ENCODE measurements at places on chromosomes 5 and 9.

DNA sequence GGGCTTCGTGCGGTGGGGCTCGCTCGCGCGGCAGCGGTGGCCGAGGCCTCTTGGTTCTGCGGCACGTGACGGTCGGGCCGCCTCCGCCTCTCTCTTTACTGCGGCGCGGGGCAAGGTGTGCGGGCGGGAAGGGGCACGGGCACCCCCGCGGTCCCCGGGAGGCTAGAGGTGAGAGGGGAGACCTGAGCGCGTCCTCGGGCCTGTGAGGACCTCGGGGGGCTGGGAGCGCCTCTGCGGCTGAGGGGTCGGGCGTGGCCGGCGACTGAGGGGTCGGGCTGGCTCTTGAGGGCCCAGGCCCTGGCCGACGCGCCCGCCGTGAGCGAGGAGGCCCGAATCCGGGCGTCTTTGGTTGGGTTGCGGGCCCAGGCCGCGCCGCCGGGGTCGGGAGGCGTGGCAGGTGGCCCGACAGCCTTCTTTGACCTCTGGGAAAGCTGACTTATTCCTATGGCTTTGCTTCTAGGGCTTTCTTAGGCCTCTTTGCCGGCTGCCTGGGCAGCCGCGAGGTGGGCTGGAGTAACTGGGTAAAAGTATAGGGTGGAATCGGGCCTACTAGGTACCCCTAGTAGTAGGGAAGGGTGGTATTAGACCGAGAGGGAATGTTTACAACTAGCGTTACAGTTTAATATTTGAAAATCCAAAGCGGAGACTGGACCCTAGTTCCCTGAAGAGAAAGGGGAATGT lies at the start of gene CANX:
Gene CANX, plus strand, starts transcription at position 33 of the 681 bp plus-strand sequence. CDS start 6,715 bp downstream, outside the sequence.
- DNase-seq = no peak

- DNase-seq = no peak
Measured at GRCh38 chr9:111056538-111056937, 18.3 kb upstream of the LPAR1 start.

GRCh38 chr5:75734913-75735789 lies 17.9 kb upstream of the POC5 start:
- peak; percentile 44 for DNase-seq

DNA sequence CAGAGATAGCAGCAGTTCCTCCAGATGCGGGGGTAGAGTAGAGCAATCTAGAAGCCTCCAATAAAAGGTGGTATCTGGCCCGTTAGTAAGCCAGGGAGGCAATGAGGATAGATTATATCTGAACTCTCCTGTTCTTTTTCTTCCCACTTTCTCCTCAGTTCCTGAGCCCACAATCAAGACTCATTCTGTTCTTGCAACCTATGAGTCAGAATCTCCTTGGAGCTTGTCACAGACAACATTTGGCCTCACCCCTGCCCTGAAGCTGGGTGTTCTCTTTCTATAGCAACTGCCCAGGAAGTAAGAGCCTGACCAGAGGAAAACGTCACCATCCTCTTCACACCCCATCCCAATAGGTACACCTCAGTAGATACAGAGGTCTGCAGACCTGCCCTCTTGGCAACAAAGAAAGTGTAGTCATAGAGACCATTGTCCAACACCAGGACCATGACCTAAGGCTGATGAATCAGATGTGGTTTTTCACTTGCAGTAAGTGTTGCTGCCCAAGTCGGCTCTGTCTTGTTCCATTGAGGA lies 76.3 kb upstream of the PCA3 start:
- no peak for DNase-seq
